Stimulated activated CD4-positive, alpha-beta T cell treated with anti-CD3 and anti-CD28 coated beads, Interleukin-2, amount 100 ng/mL, for 4 hours (primary cell): ENCODE measurements at places on chromosomes 11 and 22.

GRCh38 chr22:37742376-37743171 is 45.7 kb downstream of the TRIOBP start:
- DNase-seq: no peak

DNA sequence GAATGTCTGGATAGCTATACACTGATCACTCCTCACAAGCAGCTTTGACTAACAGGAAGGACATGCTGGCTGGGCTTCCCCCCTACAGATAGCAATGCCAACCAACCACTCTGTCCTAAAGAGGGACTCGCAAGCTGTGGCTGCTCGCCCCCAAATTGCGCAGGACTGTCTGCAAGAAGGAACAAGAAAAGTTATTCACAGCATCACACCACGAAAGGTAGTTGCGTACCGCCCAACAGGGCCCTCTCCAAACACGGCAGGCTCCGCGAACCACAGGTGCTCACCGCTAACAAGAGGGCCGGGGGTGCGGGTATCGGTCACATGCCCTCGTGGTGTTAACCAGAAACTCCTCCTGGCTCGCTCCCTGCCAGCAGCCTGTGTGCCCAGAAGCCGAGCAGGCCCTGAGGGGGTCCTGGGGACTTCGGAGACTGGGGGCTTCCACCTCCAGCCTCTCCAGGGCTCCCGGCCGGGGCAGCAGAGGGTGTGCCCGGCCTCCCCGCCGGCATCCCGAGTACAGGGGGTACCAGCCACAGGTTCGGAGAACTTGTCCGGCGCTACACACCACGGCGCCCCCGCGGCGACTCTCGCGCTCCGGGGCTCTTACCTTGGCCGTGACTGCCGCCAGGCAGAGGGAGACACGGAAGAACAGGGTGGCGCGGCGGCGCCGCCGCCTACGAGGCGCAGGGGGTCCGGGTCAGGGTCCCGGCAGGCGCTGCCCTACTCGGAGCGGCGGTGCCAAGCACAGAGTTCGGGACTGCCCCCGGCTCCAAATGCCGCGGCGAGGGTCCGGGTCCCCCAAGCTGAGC is 682 bp downstream of the LARGE1 start:
- DNase-seq: no peak

- no peak for DNase-seq
These were observed 21.1 kb upstream of the PARVB start for GRCh38 chr22:44002997-44003396.

- no peak for DNase-seq
These were observed 328.7 kb upstream of the B3GAT1 start for GRCh38 chr11:134740590-134741261.

DNA sequence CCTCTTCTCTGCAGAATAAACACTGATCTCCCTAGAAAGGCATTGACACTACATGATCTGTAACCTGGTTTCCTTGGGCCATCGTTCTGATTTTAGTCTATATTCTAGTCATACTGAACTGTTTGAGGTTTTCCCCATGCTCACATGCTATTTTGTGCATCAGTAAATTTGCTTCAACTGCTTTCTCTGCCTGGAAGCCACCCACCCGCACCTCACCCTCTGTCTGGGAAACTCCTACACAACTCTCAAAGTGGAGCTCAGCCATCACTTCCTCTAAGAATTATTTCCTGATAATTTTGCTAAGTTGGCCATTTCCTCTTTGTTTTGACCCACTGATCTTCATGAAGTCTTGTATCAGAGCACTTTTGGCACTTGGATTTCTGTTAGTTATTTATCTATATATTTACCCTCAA is 36.1 kb downstream of the MMP20 start:
- no peak for DNase-seq

- no peak for DNase-seq
These were observed 88.5 kb downstream of the RBFOX2 start for GRCh38 chr22:35940166-35940565.

DNA sequence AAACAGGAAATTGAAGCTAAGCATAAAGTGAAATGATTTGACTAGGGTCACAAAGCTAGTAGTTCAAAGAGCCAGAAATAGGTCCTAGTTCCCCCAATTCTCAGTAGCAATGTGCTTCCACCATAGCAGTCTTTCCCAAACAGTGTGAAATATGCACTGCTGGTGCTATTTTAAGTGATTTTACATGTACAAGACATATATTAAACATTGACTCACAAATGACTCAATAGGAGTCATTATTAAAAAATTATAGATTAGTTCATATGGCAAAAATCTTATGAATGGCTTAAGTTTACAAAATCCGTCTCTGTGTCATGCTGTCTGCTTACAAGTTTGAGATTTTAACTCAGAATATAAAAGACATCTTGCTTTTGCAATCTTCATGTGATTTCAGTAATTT is 21.4 kb downstream of the KIF18A start:
- DNase-seq: no peak

- no peak for DNase-seq
These were observed 15.5 kb upstream of the TSPAN18 start for GRCh38 chr11:44711113-44711786.

- DNase-seq: no peak
These were observed 8.4 kb downstream of the UCP3 start for GRCh38 chr11:74000307-74001133.

DNA sequence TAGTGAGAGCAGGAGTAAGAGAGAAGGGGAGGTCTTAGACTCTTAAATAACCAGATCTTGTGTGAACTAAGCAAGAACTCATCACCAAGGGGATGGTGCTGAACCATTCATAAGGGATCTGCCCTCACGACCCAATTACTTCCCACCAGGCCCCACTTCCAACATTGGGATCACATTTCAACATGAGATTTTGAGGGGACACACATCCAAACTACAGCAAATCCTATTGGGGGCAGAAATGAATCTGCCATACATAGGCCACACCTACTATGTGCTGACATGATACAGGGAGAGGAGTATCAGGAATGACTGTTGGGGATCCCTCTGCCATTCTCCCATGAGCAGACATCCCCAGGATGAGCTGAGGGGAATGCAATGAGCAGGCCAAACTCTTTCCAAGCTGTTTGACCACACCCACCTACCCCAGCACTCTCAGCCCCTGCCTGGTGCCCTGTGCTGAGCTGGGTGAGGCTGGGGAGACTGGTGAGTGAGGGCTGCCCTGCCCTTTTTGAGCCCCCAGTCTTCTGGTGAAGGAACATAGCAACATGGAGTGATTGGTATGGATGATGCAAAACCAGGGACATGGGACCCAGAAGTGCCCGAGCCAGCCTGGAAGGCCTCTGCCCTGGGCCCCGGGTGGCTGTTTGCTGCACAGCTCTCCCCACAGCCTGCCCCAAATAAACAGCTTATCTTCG is 1.2 kb upstream of the GTSE1 start:
- DNase-seq: no peak

DNA sequence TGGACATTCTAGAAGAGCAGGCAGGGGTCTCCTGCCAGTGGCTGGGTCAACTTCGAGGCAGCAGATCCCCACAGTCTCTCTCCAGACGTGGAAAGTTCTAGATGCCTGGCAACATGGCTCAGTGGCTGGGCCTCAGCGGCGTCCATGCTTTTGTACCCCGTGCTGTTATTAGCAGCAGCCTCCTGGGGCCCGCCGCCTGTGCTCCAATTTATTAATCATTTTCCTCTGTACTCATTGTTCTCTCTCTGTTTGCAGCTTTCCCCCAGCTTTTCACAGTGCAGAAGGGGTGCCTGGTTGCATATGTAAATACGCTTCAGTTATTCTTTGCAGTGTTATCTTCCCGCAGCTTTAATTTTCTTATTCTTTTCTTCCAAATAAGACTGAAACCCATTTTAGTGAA is 515.1 kb downstream of the TBC1D22A start:
- no peak for DNase-seq

DNA sequence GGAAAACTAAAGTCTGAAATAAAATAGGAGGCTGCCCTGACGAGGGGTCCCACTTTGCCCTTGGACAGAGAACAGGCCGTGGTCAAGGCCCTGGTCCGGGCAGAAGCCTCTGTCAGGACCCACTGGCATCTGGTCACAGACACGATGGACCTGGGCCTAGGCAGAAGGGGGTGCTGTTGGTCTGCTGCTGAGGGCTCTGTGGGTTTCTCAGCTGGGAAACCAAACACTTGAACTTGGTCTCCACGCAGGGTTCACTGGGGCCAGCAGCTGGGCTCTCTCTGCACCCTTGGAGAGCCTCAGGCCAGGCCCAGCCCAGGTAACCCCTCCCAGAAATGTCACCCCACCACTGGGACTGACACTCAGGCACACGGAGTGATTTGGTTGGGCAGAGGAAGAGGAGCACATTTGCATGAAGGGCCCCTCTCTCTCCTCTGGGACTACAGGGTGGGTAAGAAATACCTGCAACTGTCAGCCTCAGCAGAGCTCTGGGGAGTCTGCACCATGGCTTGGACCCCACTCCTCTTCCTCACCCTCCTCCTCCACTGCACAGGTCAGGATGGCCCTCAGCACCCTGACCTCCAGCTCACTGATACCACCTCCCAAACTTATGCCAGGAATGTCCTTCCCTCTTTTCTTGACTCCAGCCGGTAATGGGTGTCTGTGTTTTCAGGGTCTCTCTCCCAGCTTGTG is 48.1 kb upstream of the TOP3B start:
- no peak for DNase-seq

- DNase-seq: no peak
These were observed 115.8 kb downstream of the CSNK2A3 start for GRCh38 chr11:11237070-11237832.

GRCh38 chr11:46524201-46524770 is 69.5 kb downstream of the AMBRA1 start:
- no peak for DNase-seq

- no peak for DNase-seq
These were observed 35.0 kb downstream of the RASSF10 start for GRCh38 chr11:13043912-13044628.

DNA sequence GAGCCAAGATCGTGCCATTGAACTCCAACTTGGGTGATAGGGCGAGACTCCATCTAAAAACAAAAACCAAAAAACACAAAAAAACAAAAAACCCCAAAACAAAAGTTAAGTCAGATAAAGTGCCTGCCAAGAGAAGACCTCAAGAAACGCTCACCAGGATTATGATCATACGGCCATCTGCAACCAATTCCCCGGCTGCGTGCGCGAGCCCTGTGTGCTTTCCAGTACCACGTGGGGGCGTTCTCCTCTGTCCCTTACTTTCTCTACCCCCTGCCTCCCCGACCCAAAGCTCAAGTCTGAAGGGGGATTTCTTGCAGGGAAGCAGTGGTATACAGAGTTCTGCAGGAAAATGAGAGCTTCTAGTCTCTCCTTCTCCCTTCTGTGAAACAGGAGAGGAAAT is 10.5 kb upstream of the RPS19BP1 start:
- no peak for DNase-seq

- DNase-seq: no peak
These were observed 718 bp downstream of the INTS5 start for GRCh38 chr11:62652161-62653006.

- no peak for DNase-seq
These were observed 140.5 kb downstream of the FCHSD2 start for GRCh38 chr11:73001615-73002014.

DNA sequence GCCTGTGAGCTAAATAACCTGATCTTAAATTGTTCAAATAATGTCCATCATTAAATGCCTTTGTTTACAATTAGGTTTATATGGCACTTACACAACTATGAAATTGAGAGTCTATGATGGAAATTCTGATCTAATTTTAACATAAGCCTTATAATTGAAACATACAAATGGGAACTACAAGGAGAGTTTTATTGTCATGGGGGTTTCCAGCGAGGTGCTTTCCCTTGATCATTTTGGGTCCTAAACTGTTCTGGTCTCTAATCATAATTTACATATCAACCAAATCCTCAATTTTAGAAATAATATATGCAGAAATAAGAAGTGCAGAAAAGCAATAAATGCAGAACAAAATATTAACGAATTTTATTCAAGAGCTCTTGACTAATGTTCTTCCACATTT is 44.9 kb downstream of the RRAS2 start:
- DNase-seq: no peak

DNA sequence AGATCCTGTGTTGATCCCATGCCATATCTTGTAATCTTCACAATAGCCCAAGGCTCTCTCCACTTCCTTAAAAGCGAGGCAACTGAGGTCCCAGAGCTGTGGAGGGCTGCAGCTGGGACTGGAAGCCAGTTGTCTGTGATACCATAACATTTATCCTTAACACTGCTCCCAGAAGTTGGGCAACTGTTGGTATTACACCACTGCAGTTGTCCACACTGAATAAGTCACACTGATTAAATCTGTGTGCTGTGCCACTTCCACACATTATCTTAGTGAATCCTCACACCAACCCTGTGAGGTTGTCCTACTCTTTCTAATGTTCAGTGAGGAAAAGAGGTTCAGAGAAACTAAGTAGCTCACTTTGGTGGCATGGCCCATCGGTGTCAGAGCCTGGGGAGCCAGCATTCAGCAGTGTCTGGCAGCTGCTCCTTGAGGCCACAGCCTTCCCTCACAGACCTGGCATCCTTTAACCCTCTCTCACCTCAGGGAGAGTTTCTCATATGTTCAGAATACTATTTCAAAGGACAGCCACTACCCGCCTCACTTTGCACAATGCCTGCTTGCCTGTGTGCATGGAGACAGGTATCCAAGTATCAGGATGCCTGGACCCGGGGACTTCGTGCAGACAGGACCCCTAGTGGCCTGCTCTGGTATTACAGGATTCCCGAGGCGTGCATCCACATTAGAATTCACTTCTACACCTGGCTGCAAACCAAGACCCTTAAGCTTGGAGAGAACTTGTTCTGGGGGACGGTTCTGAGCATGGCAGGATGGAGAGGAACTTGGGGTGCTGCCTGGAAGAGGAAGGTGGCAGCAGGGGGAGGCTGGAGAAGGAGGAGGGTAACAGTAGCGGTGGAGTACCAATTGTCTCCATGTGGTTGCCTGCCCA is 221.9 kb upstream of the TBCEL start:
- DNase-seq: no peak

GRCh38 chr11:114129142-114129541 is 69.6 kb downstream of the ZBTB16 start:
- no peak for DNase-seq

DNA sequence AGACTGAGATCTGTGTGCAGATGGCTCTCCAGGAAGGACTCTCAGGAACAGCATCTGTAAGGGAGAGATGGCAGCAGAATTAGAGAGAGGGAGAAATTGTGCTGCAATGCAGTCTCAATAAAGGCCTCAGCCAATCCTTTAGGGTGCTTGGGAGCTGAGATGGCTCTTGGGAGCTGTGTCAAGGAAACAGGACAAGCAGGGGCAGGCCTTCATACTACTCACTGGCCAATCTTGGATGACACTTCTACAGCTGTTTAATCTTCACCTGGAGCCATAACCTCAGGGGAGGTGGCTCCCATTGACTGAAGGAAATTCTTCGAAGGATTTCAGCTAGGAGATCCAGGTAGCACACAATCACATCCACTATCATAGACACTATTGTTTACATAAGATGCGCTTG is 10.0 kb downstream of the OR5B21 start:
- no peak for DNase-seq

- DNase-seq: no peak
These were observed 371 bp downstream of the SMCO4 start for GRCh38 chr11:93542811-93543229.
